Esophagus mucosa (tissue), 1 donor: ENCODE measurements at places on chromosomes 7 and 10. TPM values are rescaled to one million over a fixed set of nuclear protein-coding genes. Genes with fewer than 3 reads are reported as not detected.

DNA sequence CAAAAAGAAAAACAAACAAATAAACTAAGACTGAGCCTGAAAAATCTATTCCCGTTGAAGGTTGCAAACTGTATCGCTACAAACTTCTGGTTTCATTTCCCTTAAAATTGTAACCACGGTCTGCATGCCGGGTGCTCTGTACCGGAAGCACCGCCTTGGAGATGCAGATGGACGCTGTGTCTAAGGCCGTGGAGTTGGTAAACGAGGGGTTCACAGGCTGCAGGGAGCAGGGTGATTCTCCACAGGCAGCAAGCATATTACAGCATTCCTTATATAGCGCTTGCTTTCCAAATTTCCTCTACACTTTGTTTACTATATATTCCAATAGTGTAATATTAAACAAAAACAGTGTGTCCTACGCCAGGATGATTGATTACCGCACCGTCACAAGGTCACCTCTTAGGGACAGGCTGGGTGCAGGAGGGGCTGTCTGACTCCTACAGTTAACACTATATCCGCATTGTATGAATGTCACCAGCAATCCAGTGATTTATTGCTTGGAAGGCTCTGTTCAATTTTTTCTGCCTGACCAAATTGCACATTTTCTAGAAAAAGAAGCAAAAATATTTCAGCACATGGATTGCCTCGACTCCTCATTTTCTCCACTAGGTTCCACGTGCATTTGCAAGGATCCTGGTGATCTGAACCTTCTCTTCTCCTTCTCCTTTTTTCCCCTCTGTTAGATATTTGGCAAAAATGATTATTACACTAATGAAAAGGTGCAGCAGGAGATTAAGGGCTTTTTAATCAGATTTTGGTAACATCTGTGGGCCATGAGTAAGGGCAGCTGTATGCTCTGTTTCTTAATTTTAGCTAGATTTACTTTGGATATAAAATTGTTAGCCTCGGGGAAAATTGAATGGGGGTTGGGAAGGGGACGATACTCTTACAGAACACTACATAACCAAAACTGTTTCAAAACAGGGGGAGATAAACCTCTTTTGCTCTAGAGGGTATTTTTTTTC is 325.8 kb upstream of the MGMT start:
- no peak for ATAC-seq

DNA sequence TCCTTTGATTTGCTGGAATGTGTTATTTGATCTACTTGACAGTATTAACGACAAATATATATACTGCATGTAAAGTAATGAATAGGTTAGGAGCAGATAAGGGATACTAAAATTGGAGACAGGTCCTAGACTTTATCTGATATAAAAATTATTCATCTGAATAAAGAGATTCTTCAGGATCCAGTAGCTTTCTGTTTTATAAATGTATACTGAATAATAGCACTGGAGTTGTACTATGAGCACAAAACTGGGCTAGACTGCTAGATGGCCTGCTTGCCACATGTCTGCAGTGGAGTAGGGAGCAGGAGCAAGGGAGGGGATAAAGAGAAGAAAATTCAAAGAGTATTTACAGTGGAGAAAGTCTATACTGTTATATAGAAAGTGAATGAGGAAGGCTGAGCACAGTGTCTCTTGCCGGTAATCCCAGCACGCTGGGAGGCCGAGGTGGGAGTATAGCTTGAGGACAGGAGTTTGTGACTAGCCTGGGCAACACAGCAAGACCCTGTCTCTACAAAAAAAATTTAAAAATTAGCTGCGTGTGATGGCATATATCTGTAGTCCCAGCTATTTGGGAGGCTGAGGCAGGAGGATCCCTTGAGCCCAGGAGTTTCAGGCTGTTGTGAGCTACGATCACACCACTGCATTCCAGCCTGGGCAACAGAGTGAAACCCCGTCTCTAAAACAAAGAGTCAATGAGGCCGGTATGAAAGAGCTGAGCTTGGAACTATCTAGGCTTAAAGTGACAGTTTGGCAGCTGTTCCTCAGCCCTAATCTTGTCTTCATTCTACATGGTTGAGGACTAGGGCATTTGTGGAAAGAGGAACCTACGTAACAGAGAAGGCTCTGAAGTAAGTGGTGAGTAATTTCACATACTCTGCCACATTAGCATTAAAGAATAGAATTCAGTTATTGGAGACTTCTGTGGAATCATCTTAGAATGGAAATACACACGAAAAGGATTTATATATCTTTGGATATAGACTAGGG is 41.8 kb downstream of the CD36 start:
- ATAC-seq: no peak

GRCh38 chr10:101287997-101288635 is 58.9 kb upstream of the LBX1 start:
- no peak for ATAC-seq

Gene TDRD1
- total RNA-seq: not detected

Gene CYTH3
- total RNA-seq: 7.9 TPM
